CD4-positive, alpha-beta T cell treated with Interleukin-15 for 4 hours (primary cell): ENCODE measurements at places on chromosomes 16 and 17.

DNA sequence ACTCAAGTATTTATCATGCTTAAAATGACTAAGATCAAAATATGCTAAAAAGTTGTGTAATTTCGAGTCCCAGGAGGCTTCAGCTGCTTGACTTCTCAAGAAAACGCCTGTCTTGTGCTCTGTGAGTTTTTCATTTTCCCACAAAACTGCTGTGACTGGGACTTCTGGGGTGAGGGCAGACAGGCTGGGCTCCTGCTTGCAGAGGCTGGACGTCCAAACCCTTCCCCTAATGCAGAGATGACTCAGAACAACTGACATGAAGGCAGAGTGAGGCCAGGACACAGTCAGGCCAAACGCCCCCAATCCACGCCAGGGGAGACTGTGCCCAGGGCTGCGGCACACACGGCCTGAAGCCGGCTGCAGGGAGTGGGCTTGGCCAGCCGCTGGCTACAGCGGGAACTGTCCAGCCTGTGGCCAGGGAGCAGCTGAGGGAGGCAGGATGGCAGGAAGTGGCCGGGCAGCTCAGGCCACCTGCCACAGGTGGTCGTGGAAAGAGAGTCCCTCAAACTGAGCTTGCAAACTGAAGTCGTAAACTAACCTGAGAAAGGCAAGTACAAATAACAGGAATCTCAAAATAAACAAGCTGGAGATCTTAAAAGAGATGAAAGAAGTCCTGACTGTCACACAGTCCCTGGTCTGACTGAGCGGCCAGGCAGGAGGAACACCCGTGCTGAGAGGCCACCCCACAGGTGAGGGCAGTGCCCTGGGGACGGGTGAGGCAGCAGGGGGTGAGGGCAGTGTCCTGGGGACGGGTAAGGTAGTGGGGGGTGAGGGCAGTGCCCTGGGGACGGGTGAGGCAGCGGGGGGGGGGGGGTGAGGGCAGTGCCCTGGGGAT, 21.3 kb upstream of the HEXD start:
- no peak for DNase-seq

DNA sequence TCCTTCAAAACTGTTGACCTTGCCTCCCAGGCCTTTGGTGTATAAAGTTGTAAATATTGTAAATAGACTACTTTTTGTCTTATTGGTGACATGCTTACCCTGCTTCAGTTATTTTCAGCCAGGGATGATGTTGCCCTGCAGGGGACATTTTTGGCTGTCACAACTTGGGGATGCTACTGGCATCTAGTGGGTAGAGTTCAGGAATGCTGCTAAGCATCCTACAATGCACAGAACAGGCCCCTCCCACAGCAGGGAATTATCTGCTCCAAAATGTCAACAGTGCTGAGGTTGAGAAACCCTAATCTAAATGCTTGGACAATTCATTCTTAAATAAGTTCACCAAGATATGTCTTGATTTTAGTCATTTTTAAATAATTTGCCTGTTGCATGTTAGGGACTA, 459.8 kb downstream of the PMP22 start:
- DNase-seq = no peak

DNA sequence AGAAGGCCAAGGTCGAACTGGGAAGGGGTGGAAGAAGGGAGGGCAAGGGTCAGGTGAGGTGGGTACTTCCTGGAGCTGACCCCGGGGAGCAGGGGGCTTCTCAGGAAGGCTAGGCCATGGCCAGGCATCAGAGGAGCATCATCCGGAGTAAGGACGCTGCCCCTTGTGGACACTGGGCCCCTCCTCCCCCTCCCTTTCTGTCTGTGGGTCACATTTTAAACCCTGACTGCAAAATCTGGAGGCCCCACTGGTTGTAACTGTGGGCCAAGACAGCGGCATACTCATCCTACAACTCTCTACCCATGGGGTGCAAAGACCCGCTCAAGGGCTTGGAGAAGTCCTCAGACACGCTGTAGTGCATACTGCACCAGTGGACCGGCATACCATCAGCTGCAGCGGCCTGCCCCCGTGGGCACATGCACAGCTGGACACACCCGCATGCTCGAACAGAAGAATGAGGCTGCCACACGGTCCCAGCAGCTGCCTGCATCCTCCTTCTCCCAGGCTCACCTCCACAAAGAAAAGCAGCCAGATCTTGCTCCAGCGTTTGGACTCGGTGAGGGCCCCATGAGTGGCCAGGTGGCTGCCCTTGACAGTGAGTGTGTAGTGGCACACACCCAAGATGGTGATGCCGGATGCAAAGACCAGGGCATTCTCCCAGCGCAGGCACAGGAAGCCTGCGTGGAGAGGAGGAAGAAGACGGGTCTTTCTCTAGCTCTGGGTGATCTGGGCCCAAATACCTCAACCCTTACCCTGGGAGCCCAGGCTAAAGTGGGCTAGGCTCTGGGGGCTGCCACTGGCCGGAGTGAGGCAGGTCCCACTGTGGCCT, 1.2 kb downstream of the FADS6 start:
- no peak for DNase-seq

DNA sequence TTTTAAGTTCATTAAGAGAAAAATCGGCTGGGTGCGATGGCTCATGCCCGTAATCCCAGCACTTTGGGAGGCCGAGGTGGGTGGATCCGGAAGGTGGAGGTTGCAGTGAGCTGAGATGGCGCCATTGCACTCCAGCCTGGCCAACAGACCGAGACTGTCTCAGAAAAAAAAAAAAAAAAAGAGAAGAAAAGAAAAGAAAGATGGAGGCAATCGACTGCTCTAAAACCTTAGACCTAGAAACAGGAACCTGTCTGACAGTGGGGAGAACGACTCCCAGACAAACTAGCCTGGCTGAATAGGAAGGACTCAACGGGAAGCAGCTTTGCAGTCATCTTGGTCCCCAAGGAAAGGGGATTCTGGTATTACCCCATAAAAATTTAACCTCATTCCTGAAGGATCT, 13.7 kb downstream of the MRC2 start:
- DNase-seq = no peak

- DNase-seq = no peak
These were observed 47.9 kb downstream of the IQCK start for GRCh38 chr16:19765860-19766553.

DNA sequence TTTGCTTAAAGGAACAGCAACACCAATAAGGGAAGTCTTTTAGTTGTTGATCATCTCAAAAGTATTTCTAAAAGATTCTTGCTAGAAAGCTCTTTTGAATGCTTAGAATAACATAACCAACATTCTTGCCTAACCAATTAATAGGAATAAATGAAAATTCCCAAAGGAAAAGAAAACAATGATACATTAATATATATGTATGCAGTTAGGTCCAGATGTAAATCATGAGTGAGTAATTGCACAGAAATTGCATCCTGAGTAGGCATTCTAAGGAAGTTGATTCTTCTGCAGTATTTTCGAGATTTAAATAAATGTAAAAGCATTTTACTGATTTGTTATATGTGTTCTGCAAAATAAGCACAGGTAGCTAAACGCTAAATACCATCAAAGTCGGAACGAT, 22.1 kb downstream of the COX10 start:
- no peak for DNase-seq

- DNase-seq = no peak
These were observed 3.8 kb downstream of the CREBBP start for GRCh38 chr16:3876695-3877094.

GRCh38 chr17:37488607-37489196, 989 bp upstream of the DUSP14 start:
- DNase-seq = peak; percentile 72
